ENCODE measurements at places on chromosomes 5 and 9.

GRCh38 chr5:53882006-53882675 is 321.7 kb downstream of the NDUFS4 start:
- no peak for DNase-seq

GRCh38 chr9:110752766-110753165 is 84.2 kb downstream of the MUSK start:
- DNase-seq, result no peak

- DNase-seq, result peak; percentile 31
These were observed 50.2 kb upstream of the ACTBL2 start for GRCh38 chr5:57532513-57533497.

- DNase-seq, result peak; percentile 32
These were observed 7.2 kb downstream of the S1PR3 start for GRCh38 chr9:88998503-88998902.

DNA sequence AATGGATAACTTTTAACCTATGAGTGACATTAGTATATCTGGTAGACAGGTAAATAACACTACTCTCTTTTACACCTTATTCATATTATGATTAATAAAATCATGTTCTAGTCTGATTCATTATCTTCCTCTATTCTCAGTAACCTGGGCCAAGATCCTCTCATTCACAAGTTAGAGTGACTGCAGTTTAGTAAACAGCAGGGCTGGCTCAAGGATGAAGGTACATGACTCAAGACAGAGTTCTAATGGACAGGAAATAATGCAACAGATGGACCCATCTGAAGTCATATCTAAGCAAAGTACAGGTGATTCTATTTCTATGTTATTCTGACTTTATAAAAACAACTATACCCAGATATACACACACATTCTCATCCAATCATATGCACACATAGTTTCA is 582.5 kb upstream of the CDH18 start:
- no peak for DNase-seq

- DNase-seq, result no peak
These were observed 902 bp downstream of the HABP4 start for GRCh38 chr9:96450613-96451528.

DNA sequence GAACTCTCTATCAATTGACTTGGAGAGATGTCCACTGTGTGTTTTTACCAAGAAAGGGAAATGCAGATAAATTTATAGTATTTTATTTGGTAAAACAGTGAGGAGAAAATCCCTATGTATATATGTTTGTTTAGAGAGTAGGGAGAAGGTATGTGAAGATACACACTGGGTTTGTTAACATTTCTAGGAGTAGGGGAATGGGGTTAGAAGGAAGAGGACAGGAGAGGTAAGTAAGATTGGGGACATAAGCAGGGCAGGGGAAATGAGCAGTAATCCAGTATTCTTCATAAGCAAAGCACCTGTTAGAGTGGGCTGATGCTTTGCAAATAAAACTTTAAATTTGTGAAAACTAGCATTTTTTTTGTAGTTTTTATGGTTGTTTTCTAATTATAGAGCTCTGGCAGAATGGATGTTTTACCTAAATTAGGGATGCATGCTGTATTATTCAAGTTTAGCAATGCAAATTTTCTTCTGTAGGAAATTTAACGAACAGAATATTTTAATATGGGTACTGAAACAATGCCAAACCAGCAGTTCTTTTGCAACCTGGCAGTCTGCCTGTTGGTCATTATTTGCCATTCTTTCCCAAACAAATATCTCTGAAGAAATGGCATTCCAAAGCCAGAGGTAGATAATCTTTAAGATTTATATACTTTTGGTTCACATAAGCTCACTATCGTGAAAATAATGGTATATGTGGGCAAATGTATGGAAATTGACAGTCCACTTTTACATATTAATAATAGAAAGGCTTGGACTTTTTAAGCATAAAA is 19.4 kb upstream of the DCP2 start:
- no peak for DNase-seq

DNA sequence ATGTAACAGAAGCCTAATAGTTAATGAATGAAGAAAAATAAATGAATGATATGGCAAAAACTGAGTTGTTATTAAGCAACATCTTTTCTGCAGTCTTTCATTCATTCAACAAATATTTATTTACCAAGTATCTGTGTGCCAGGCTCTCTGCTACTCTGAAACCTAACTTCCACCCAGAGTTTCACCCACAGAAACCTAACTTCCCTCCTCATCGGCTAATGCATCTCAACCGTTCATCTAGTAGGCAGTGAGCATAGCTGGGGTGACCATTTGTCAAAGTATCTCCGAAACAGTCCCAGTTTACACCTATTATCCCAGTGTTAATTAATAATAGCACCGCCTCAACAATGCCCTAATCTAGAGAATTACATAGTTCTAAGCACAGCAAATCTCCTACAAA is 1.5 kb downstream of the TTC39B start:
- no peak for DNase-seq

DNA sequence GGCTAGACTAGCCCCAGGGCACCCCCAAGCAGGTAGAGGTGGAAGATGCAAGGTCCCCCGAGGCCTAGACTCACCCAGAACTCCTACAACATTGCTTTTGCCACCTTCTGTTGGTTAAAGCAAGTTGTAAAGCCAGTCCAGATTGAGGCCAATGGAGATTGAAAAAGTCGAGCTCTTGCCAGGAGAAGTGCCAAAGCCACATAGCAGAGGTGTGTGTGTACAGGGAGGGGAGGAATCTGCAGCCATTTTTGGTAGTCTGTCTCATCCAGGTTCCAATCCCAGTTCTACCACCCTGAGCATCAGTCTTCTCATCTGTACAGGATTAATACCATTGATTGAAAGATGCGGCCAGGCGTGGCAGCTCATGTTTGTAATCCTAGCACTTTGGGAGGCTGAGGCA is 12.3 kb upstream of the URM1 start:
- no peak for DNase-seq

DNA sequence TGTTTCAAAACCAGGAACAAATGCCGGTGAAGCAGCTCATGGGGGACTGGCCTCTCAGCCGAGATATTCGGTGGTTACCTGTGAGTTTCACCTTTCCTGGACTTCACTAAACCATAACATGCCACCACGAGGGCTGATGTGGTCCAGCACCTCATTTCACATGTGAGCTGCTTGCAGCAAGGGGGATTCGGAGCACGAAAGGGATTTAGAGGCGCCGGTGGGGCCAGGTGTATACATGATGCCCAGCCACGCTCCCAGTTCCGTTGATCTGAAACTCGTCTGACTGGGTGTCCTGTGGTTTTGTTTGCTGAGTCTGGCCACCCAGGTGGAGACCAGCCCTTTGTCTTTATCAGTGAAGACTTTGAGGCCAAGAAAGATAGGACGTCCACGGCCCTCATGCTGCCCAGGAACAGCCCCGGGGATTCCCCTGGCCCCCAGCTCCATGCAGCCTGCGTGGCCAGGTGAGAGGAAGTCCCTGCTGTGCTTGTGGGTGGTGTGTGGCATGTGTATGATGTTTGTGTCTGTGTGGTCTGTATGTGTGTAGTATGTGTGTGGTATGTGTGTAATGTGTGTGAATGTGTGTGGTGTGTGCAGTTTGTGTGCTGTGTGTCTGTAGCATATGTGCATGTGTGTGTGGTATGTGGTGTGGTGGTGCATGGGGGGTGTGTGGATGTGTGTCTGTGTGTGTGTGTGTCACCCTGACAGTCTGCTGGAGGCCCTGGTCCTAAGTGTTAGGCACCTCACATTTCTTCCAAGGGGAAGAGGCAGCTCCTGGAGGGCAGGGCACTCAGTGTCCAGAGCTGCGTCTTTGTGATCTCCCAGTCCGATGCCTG is 23.4 kb downstream of the PHF2 start:
- DNase-seq, result no peak

GRCh38 chr5:1521671-1522600 is 1.8 kb downstream of the LPCAT1 start:
- DNase-seq, result no peak

DNA sequence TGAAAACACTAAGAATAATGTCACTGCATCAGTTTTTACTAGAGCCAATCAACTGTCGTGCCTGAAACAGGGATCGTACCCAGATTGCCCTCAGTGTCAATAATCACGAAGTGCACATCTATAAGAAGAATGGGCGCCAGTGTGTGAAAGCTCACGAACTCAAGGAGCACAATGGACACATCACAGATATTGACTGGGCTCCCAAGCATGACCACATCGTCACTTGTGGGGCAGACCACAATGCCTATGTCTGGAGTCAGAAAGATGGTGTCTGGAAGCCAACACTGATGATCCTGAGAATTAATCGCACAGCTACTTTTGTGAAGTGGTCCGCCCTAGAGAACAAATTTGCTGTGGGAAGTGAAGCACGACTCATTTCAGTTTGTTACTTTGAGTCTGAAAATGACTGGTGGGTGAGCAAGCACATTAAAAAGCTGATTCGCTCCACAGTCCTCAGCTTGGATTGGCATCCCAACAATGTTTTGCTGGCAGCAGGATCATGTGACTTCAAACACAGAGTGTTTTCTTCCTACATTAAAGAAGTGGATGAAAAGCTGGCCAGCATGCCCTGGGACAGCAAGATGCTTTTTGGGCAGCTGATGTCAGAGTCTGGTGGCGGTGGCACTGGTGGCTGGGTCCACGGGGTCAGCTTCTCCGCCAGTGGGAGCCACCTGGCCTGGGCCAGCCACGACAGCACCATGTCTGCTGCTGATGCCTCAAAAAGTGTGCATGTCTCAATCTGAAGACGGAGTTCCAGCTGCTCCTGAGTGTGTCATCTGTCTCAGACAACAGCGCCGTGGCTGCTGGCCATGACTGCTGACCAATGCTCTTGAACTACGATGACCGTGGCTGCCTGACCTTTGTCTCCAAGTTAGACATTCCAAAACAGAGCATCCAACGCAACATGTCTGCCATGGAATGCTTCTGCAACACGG is 32.2 kb downstream of the NSA2 start:
- peak; percentile 58 for DNase-seq

- DNase-seq, result no peak
These were observed 61.3 kb downstream of the LHFPL2 start for GRCh38 chr5:78587081-78587774.

GRCh38 chr5:43411495-43411894 is 696 bp downstream of the CCL28 start:
- DNase-seq, result no peak

DNA sequence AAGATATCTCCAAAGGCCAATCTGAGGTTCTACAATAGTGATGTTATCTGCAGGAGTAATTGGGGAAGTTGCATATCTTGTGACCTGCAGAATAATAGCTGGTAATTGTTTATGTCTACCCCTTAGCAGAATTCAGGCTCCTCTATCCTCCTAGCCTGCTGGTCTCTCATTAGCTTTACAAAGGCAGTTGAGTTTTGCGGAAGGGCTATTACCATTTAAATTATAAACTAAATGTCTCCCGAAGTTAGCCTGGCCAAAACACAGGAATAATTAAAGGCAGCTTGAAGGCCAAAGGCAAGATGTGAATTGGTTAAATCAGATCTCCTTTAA is 168.7 kb downstream of the TTC39B start:
- no peak for DNase-seq

DNA sequence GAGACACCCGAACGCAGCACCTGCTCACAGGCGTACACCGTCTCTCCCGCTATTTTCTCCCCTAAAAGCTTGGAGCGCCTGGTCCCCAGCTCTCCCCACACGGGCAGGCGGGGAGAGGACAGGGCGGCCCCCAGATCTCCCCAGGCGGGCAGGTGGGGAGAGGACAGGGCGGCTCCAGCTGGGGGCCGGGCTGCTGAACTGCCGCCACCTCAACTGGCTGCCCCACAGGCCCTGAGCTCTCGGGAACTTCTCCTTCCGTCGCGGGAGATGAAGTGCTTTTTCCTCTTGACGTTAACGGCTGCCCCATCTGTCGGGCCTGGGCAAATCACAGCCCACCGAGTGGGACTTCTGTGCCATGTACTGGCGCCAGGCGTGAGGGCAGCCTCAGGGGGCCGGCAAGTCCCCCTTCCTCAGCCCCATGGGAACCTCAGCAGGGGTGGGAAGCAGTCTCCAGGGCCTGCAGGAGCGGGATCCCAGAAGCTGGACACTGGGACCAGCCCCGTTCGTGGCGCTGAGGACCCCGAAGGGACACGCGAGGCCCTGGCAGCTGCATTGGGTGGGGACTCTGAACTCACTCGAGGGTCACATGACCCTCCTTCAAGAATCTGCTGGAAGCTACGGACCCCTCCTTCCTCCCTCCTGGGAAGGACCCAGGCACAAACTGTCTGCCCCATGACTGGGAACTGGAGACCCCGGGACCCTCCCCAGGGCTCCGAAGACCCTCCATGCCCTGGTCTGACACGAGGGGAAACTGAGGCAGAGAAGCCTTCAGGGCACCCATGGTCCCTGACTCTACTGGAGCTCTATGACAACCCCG is 5.7 kb upstream of the EGFL7 start:
- no peak for DNase-seq

- no peak for DNase-seq
These were observed 26.9 kb upstream of the CKS2 start for GRCh38 chr9:89284076-89284475.

Measured in epithelial cell of proximal tubule (primary cell).